ENCODE measurements at places on chromosomes 7 and 10. TPM values are rescaled to one million over a fixed set of nuclear protein-coding genes. Genes with fewer than 3 reads are reported as not detected.

DNA sequence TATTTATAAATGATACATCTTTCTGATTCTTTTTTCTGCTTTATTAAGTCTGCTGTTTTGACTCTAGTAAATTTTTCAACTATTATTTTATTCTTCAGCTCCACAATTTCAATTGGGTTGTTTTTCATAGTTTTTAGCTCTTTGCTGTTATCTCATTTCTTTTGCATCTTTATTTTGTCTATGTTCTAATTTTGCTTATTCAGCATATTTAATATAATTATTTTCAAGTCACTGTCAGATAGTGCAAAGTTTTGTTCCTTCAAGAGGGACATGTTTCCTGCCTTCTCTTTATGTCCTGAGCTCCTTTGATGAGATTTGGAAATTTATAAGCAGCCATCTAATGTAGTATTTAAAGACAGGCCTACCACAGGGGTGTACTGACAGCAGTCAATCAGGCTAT lies 131.5 kb upstream of the ZNF722 start:
- H3K4me1 ChIP-seq = no peaks in the 10 kb centered on the region
- H3K27me3 ChIP-seq = no peaks in the 10 kb centered on the region
- no peak overlapping the region for H3K4me3 ChIP-seq
- no peak overlapping the region for H3K27ac ChIP-seq
- H3K36me3 ChIP-seq = no peaks in the 10 kb centered on the region
- no peak for DNase-seq

DNA sequence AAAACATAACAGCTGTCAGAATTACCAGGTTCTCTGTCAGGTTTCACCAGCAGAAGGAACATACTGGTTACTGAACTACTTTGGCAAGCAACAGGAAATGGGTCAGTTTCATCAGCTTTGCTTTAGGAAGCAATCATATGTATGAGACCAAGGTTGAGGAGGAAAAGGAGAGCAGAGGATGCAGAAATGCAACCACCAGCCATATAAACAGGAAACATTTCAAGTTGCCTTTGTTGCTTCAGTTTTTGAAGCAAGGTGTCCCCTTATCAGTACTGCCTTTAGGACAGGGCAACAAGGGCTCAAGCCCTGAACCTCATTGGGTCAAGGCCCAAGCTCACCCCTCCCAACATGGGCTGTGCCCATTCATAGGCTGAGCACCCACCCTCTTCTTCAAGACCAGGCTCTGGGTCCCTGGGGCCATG lies 10.2 kb downstream of the HIPK2 start:
- peak overlapping the region; percentile 66 for H3K4me3 ChIP-seq
- H3K4me1 ChIP-seq = peaks cover 70% of the 10 kb centered on the region
- peak; percentile 14 for DNase-seq
- peaks cover 55% of the 10 kb centered on the region for H3K36me3 ChIP-seq

NUTM2A gene
- total RNA-seq = 0.30 TPM

GRCh38 chr7:121449735-121450240 lies 53.7 kb upstream of the FAM3C start:
- DNase-seq = no peak
- H3K27ac ChIP-seq = no peak overlapping the region
- no peaks in the 10 kb centered on the region for H3K36me3 ChIP-seq
- peaks cover 3% of the 10 kb centered on the region for H3K27me3 ChIP-seq
- no peak overlapping the region for H3K4me3 ChIP-seq

GRCh38 chr10:93190372-93190771 lies 116.7 kb downstream of the CYP26A1 start:
- DNase-seq = no peak
- H3K27me3 ChIP-seq = peaks cover 12% of the 10 kb centered on the region

DNA sequence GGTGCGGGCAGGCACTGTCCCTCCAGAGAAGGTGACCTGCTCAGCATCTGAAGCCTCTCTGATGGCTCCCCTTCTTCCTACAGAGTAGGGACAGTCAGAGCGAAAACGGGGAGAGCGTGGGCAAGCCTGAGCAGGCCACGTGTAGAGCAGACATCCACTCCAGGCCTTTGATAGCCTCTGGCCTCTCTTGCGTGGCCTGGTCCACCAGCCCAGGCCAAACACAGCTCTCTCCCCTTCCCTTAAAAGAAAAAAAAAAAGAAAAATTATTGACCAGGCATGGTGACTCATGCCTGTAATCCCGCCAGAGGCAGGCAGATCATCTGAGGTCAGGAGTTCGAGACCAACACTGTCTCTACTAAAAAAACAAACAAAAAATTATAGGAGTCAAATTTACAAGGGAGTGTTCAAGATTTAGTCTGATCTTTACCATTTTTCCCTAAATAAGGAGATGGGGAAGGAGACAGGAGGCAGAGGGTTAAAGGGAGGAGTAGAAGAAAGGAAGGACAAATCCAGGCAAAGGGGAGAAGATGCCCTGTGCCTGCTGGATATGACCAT lies 84.8 kb downstream of the PLXNA4 start:
- H3K4me1 ChIP-seq = peaks cover 16% of the 10 kb centered on the region
- H3K27ac ChIP-seq = no peak overlapping the region
- H3K27me3 ChIP-seq = peaks cover 16% of the 10 kb centered on the region
- no peak for DNase-seq

DNA sequence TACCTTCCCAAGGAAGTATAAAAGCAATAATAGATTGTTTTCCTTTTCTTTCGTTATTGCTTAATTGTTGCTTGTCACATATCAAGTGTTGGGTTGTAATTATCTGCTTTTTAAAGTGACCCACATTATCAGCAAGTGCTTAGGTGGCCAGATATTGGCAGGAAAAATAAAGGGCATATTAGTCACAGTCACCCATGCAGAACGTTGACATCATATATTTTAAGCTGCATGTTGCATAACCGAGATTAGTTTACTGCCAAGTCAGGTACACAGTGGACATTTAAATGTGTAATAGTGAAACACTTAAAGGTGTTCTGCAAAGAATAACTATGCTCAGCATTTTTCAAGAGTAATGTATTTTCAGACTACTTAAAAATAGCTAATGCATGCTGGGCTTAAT lies 11.4 kb downstream of the NEBL start:
- H3K4me1 ChIP-seq = no peaks in the 10 kb centered on the region
- H3K4me3 ChIP-seq = no peak overlapping the region
- H3K27ac ChIP-seq = no peak overlapping the region
- no peak for DNase-seq
- no peaks in the 10 kb centered on the region for H3K36me3 ChIP-seq

DNA sequence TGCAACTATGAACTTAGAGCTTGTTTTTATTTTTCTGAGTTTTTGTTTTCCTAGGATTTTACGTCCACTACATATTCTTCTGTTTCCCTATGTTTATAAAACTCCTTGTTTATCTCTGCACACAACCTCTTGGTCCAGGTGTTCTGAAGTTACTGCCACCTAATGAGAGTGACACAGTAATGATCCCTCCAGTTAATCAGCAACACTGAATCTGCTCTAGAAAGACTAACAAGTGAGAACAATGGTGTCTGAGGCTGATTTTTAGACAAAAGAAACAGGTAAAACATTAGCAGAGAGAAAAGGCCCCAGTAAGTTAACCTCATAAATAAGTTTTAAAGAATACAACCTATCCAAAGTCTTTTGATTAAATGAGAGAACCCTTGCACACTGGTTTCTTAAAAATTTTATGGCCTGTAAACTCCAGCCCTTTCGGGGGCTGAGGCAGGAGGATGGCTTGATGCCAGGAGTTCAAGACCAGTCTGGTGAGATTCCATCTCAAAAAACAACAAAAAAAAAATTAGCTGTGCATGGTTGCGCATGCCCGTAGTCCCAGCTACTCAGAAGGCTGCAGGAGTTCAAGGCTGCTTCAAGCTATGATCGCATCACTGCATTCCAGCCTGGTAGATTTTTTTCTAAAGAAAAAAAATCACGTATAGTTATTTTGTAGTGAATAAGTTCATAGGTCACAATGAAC lies 397.6 kb downstream of the MAGI2 start:
- no peaks in the 10 kb centered on the region for H3K4me1 ChIP-seq
- no peak overlapping the region for H3K27ac ChIP-seq
- H3K27me3 ChIP-seq = no peaks in the 10 kb centered on the region
- no peaks in the 10 kb centered on the region for H3K36me3 ChIP-seq
- no peak overlapping the region for H3K4me3 ChIP-seq
- DNase-seq = no peak

- H3K4me3 ChIP-seq = no peak overlapping the region
- DNase-seq = no peak
- H3K27me3 ChIP-seq = peaks cover 29% of the 10 kb centered on the region
- H3K27ac ChIP-seq = no peak overlapping the region
Observed at GRCh38 chr10:2914741-2915140, 152.6 kb upstream of the PFKP start.

DNA sequence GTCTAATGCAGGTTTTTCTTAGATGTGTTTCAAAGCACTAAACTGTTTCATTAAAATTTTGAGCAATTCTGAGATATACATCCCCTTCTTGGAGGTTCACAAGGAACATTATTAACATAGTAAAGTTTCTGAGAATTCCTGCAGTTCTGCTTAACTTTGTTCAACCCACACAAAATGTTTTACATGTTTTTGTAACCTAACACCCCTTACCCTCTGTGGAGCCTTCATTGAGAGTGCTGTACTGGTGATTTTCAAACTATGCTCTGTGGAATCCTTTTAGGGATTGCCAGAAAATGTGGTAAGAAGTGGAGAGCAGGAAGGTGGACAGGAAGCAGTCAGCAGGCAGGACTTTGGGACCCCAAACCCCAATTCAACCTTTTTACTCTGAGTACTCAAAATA lies 53.6 kb upstream of the ABCB5 start:
- no peaks in the 10 kb centered on the region for H3K4me1 ChIP-seq
- no peak overlapping the region for H3K27ac ChIP-seq
- H3K27me3 ChIP-seq = no peaks in the 10 kb centered on the region
- no peak for DNase-seq

GRCh38 chr10:65234261-65234660 lies 1691.6 kb upstream of the LRRTM3 start:
- H3K36me3 ChIP-seq = no peaks in the 10 kb centered on the region
- no peaks in the 10 kb centered on the region for H3K4me1 ChIP-seq
- no peak overlapping the region for H3K4me3 ChIP-seq
- no peak overlapping the region for H3K27ac ChIP-seq
- DNase-seq = no peak

SPDYE1 gene
- total RNA-seq = not detected

GRCh38 chr10:88385601-88386203 lies 197.4 kb downstream of the RNLS start:
- peaks cover 24% of the 10 kb centered on the region for H3K4me1 ChIP-seq
- no peak overlapping the region for H3K27ac ChIP-seq
- peak; percentile 77 for DNase-seq
- no peaks in the 10 kb centered on the region for H3K27me3 ChIP-seq
- H3K36me3 ChIP-seq = peaks cover 18% of the 10 kb centered on the region
- peak overlapping the region; percentile 74 for H3K4me3 ChIP-seq

WEE2 gene
- total RNA-seq = not detected

- peak overlapping the region; percentile 47 for H3K27ac ChIP-seq
- H3K4me3 ChIP-seq = no peak overlapping the region
- peaks cover 20% of the 10 kb centered on the region for H3K36me3 ChIP-seq
- peaks cover 27% of the 10 kb centered on the region for H3K27me3 ChIP-seq
- H3K4me1 ChIP-seq = peaks cover 34% of the 10 kb centered on the region
- DNase-seq = peak; percentile 65
Observed at GRCh38 chr7:157490465-157490912, 153.7 kb downstream of the DNAJB6 start.

DNA sequence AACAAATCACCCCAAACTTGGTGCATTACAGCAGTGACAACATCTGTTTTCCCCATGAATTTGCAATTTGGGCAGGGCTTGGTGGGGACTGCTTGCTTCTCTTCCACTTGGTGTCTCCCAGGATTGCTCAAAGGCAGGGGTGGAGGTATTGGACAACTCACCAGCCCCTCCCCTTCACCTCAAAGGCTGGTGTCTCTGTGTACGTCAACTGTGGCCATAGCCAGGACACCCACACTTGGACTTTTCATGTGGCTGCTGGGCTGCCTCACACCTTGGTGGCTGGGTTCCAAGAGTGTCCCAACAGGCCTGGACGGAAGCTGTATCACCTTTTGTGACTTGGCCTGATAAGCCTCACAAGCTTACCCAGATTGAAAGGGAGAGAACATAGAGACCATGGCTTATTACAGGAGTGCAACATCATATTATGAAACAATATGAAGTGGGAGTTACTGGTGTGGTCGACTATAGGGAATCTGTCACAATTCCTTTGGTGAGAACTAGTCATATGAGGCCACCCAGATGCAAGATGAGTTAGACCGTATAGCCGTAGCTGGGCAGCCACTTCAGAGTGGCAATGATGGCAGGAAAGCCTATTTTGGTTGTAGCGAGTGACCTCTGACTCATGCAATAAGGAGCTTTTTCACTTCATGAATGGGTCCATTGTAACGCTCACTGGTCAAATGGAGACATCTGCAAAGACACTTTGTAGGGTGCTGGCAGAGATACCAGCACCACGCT lies 187.6 kb upstream of the ITGB1 start:
- peaks cover 36% of the 10 kb centered on the region for H3K4me1 ChIP-seq
- H3K27ac ChIP-seq = no peak overlapping the region
- no peak for DNase-seq

DNA sequence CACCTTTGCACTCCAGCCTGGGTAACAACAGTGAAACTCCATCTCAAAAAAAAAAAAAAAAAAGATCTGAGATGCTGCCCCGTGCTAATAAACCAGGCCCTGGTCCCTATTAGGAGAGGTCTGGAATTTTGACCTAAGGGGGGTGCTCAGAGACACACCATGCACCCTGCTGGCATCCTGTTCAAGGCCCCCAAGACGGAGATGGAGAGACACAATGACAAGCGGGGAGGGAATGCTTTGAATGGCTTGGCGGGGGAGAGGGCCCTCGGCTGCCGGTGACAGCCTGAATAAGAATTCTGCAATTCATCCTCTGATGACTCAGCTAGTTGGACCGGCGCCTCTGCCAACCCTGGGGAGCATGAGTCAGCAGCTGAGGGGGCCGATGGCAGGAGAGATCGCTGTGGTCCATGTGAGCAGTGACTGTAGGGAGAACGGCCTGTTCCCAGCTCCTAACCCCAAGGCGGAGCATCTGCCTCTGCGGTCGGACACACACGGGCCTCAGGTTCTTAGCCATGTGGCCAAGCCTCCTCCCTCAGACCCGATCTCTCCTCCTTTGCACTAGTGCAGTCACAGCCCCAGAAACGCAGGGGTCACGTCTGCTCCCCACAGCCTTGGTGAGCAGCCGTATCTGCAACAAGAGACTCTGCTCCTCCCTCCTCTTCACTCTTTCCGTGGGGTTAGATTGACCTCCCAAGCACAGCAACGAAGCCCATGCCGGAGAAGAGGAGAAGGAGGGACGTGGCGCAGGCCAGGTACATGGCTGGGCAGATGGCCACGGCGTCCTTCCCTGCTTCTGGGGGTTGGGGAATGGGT lies 14.9 kb downstream of the TRIM56 start:
- peaks cover under 1% of the 10 kb centered on the region for H3K36me3 ChIP-seq
- no peak overlapping the region for H3K4me3 ChIP-seq
- no peak for DNase-seq
- peaks cover 8% of the 10 kb centered on the region for H3K4me1 ChIP-seq
- H3K27me3 ChIP-seq = peaks cover 11% of the 10 kb centered on the region

- no peaks in the 10 kb centered on the region for H3K27me3 ChIP-seq
- peaks cover 10% of the 10 kb centered on the region for H3K4me1 ChIP-seq
- no peak overlapping the region for H3K27ac ChIP-seq
- no peak overlapping the region for H3K4me3 ChIP-seq
Observed at GRCh38 chr10:94578790-94579189, 33.2 kb downstream of the HELLS start.

GRCh38 chr7:80128918-80129317 lies 5.7 kb upstream of the GNAI1 start:
- DNase-seq = no peak
- H3K4me3 ChIP-seq = no peak overlapping the region

- peaks cover 4% of the 10 kb centered on the region for H3K36me3 ChIP-seq
- H3K4me3 ChIP-seq = no peak overlapping the region
- no peak overlapping the region for H3K27ac ChIP-seq
- H3K4me1 ChIP-seq = peaks cover 10% of the 10 kb centered on the region
- no peak for DNase-seq
- peaks cover 13% of the 10 kb centered on the region for H3K27me3 ChIP-seq
Observed at GRCh38 chr7:136027160-136027559, 50.0 kb upstream of the MTPN start.

HMX3 gene
- total RNA-seq = not detected

Measured in activated T-helper 2 cell treated with anti-CD3 and anti-CD28 coated beads, Interferon-gamma antibody, Interleukin-2, Interleukin-4, amounts not matched to agents 10 μg/mL and 5 μg/mL and 100 μg/mL, durations not matched to agents 14 hours and 24 hours and 36 hours (primary cell).